A375 (cell line): ENCODE measurements at places on chromosomes 2 and 18. TPM values are rescaled to one million over a fixed set of nuclear protein-coding genes. Genes with fewer than 3 reads are reported as not detected.

TRAPPC8 gene
- 9.5 and 14.9 TPM in 2 replicates for total RNA-seq

GKN2 gene
- total RNA-seq, result not detected in 2 replicates

PLA2R1 gene
- total RNA-seq, result 0.79 and 0.88 TPM in 2 replicates

DES gene
- not detected in 2 replicates for total RNA-seq

EPB41L3 gene
- 5.2 and 5.7 TPM in 2 replicates for total RNA-seq

MATN3 gene
- 0.15 and 0.66 TPM in 2 replicates for total RNA-seq

PSMG2 gene
- total RNA-seq, result 37.8 and 41.1 TPM in 2 replicates

DSG1 gene
- not detected in 2 replicates for total RNA-seq

ELOA2 gene
- not detected in 2 replicates for total RNA-seq

PREB gene
- total RNA-seq, result 53.7 and 60.9 TPM in 2 replicates

SIX3 gene
- total RNA-seq, result not detected in 2 replicates

NEUROD1 gene
- total RNA-seq, result not detected in 2 replicates

TRIM54 gene
- total RNA-seq, result 0.05 TPM in 1 of 2 replicates, not detected in the other

OSR1 gene
- total RNA-seq, result not detected in 2 replicates

RIT2 gene
- not detected in 2 replicates for total RNA-seq

CNNM4 gene
- 5.5 and 6.2 TPM in 2 replicates for total RNA-seq

TPO gene
- not detected in 2 replicates for total RNA-seq

CDK15 gene
- total RNA-seq, result not detected in 2 replicates

KCNK3 gene
- total RNA-seq, result 0.37 and 0.60 TPM in 2 replicates

UGT1A10 gene
- total RNA-seq, result not detected in 2 replicates

TMEM37 gene
- total RNA-seq, result not detected in 2 replicates

CLIP4 gene
- total RNA-seq, result 103 and 114 TPM in 2 replicates
